Epithelial cell of proximal tubule (primary cell): ENCODE measurements at places on chromosomes 3 and 15. TPM values are rescaled to one million over a fixed set of nuclear protein-coding genes. Genes with fewer than 3 reads are reported as not detected.

The ETV5 gene
- 17.1 and 24.7 TPM in 2 replicates for total RNA-seq

- DNase-seq, result no peak
Measured at GRCh38 chr3:96430079-96430478, 384.3 kb upstream of the EPHA6 start.

DNA sequence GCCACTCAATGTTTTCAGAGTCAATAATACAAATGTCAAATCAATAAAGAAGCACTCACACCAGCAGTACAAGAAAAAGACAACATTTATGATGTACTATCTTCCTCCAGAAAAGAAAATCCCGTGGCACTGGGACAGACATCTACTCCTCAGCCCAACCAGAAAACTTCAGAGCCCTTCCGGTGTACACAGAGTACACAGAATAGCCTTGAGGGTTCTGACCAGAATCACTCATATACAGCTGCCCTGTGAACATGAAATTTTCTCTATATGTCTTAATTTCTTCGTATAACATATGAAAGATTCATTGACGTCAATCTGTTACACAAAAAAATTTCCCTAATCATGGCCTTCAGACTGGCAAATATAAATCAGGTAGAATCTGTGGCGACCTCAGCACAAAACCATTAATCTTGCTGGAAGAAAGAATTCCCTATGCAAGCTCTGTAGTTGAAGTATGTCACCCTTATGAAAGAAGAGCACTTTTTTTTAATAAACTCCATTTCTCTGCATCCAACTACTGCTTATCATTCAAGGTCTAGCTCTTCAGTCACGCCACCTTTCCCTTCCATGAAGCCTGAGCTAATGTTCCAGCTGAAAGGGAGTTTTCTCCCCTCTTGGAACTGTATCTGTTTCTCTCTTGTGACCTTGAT is 53.8 kb upstream of the PLAAT1 start:
- DNase-seq, result no peak

DNA sequence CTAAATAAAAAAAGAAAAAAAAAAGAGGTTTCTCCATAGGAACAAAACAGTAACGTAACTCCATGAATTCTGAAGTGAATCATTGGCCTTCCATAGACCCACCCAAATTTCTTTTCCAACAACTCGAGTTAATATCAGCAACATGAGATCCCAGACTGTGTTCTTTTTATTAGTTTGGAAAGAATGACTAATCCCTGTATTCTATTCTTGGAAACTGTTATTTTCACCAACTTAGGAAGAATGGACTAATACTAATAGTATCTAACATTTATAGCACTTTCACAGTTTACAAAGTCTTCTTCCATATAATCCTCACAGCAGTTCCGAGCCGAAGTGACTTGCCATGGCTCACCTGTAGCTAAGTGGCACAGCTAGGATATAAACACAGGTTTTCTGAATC is 72.7 kb upstream of the SLC4A7 start:
- DNase-seq, result no peak

DNA sequence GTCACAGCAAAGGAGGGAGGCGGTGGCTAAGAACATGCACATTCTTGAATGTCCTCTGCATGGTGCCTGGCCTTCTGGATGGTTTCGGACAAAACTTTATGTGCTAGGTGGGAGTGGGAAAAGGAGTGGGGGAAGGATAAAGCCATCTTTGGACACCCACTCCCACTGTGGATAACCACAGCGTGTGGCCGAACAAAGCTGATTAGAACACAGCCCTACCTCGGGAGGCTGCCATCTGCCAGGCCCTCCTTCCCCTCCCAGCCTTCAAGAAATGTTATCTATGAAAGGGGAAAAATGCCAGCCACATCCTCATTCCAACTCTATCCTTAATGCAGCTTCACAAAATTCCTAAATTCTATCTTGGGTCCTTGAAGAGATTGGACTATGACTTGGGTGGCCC is 18.8 kb downstream of the AMOTL2 start:
- no peak for DNase-seq

GRCh38 chr3:196039359-196039758 is 42.5 kb downstream of the TFRC start:
- DNase-seq, result no peak

DNA sequence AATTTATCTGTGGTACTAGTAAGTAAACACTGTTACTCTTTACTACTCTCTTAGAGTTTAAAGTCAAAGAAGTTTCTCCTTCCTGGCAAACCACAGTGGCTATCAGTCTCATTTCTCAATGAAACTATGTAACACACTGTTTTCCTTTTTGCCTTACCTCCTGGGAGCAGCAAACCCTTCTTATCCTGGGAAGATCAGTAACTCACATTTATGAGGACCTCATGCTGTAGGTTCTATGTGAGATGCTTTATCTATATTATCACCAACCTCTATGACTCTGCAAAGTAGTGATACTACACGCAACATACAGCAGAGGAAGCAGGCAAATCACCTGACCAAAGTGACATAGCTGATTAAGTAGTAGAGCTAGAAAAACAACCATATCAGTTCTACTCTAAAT is 35.3 kb downstream of the PBRM1 start:
- no peak for DNase-seq
